HAP-1 (cell line): ENCODE measurements at places on chromosomes 12 and 14.
A peak's percentile ranks its signal among the peaks of the same experiment; 100 is the strongest.

DNA sequence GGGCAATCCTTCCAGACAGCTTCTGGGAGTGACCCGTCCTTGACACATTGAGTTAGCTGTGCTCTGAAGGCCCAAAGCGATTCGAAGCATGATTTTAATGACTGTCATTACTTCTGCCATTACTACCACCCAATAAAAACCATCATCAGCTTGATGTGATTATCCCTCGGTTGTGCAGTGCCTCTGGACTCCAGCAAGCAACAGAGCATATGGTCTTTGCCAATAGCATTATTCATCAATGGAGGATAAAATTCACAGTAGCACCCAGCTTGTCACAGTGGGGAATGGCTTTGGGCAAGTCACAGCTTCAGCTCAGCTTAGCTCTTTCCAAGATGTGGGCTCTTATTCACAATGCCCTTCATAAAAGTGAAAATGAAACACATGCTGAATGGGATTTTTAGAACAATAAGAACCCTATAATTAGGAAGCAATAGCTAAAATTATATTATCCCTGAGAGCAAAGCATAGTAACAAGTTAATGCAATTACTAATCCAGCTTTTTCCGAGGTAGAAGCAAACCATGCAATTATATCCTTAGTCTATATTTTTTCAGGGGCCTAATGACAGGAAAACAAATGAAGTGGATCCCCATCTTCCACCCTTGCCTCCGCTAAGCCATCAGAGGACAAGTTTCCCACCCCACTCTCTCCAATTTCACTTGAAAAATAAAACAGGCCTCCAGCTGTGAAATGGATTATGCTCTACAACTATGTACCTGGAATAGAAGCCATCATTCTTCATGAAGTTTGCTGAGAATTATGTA lies 163.0 kb upstream of the EEA1 start:
- no peak for DNase-seq

- DNase-seq: no peak
These were observed 95.6 kb upstream of the E2F7 start for GRCh38 chr12:77160931-77161330.

- DNase-seq: no peak
These were observed 15.5 kb downstream of the PKP2 start for GRCh38 chr12:32881107-32881506.

DNA sequence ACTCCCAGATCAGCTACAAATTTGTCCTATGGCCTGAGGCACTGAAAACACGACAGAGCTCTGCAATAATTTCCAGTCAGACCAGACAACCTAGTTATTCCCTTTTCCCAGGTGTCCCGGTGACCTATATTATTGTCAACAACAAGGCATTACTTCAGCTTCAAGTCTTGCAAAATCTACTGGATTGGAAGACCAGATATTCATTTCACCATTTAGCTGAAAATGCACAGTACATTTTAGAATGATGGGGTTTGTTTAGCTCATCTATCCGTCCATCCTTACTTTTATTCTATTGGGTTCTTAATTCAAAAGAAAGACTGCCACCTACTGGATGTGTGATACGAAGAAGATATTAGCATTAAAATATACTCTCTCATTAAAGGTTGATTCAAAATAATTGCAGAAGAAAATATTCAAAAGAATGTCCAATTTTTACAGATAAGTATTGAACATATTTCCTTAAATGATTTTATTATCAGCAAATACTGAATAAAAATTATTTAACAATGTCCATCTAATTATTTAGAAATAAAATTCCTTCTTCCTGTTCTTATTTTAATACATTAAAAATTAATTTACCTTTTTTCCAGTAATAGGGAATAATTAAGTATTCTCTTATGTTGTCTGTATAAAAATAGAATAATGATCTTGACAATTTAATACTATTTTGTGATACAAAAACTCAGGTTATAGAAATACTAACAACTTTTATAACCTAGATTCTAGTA lies 244.9 kb upstream of the LRIG3 start:
- peak; percentile 41 for DNase-seq

GRCh38 chr12:94686834-94687628 lies 36.7 kb upstream of the TMCC3 start:
- no peak for DNase-seq

DNA sequence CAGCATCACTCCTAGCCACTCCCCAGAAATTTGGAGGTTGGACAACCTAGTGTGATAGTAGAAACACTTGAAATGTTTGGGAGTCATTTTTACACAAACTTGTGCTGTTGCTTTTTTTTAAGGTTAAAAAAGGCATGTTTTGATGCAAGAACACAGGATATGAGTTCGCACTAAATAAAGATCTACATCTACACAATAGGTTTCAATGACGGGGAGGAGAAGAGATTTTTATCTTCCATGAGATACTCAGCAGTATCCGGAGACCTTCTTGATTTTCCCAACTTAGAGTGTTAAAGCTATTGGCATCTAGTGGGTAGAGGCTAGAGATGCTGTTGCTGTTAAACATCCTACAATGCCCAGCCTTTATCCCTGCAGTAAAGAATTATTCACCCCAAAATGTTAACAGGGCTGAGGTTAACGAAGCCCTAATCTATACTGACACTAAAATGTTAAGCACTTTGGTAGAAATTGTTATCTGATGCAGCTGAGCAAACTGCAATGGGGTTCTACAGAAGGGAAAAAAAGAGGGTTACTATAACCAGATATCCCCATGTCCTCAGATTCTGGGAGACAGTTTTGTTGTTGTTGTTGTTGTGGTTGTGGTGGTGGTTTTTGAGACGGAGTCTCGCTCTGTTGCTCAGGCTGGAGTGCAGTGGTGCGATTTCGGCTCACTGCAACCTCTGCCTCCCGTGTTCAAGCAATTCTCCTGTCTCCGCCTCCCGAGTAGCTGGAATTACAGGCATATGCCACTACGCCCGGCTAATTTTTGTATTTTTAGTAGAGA lies 14.0 kb upstream of the PCNX1 start:
- DNase-seq: no peak

DNA sequence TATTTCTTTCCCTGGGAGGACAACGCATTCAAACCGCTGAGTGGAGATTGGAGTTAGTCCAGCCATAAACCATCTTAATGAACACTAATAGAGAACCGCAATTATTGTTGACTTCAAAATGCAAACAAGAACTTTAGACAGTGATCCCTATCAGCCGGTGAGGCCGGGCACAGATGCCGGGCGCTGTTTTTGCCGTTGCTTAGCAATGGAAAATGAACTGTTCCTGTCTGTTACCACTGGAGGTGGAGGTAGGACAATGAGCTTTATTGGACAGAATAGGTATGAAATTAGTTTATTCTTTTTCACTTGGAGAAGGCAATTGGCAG lies 216.8 kb downstream of the TTC8 start:
- peak; percentile 79 for DNase-seq

- DNase-seq: no peak
These were observed 461.9 kb downstream of the RAD51B start for GRCh38 chr14:68281497-68281896.

GRCh38 chr12:53999559-54000115 lies 324 bp upstream of the HOXC9 start:
- no peak for DNase-seq

DNA sequence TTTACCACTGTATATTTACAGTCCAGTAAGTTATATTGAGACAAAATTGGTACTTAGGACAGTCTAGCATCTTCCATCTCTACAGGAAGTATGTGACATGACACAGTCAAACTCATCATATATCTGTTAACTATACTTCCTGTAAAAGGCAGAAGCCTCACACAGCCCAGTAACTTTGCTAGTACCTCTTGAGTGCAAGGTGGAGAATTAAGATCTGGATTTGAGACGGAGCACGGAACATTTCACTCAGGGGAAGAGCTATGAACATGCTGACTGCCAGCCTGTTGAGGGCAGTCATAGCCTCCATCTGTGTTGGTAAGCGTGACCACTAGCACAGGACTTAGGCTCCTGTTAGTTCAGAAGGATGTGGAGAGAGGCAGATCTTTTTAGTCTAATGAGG lies 333.7 kb upstream of the OR4E1 start:
- DNase-seq: no peak

DNA sequence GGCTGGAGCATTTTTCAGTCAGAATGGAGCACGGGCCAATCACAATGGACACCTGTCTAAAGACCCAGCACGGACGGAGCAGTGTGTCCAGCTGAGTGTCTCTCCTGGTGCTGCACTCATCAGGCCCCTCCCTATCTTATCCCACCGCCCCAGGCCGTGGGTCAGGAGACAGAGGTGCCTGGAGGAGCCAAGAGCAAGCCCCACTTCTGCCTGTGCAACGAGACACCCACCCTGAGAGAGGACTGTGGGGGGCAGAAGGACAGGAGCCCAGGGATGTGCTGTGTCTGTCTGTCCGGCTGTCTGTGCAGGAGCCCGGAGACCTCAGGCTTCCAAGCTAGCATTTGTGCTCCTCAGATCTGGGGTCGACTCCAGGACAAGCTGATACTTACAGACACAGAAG lies 69.6 kb upstream of the SFSWAP start:
- no peak for DNase-seq

- no peak for DNase-seq
These were observed 17.2 kb downstream of the TRPV4 start for GRCh38 chr12:109815757-109816617.

GRCh38 chr12:99201906-99202645 lies 445.5 kb upstream of the GARIN6 start:
- DNase-seq: no peak

GRCh38 chr12:68368327-68368726 lies 36.2 kb upstream of the MDM1 start:
- DNase-seq: no peak

DNA sequence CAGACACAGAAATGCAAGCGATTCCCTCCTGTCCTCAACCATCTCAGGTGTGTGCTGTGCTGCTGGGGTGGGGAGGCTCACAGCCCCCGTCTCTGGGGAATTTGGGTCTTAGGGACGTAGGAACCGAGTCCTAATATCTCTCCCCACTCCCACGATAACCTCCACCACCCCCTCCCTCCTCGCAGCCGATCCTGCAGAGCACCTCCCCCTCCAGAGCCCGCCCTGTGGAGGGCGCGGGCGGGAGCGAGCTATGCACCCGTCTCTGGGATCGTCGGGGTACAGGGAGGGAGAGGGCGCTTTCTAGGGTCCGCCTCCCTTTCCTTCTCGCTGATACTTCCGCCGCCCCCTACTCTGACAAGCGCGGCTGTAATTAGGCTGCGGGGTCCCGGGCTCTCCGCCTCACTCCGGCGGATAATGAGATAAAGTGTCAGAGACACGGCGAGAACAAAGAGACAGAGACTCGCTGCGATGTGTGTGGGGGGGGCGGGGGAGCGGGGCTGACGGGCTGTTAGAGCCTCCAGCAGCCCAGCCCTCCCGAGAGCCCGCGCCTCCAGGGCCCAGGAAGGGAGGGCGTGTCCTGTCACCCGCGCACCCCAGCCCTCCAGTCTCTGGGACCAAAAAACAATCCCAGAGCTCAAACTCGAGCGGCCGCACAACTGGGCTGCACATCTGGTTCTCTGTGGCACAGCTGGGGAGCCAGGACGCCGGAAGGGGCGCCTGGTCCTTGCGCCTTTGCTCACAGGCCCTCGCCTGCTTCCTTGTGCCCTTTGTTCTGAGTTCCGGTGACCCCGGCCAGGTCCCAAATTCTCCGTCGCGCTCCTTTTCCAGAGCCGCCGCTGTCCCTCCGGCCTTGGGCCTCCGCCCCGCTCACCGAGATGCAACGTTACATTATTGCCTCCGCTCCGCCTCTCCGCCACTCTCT lies 8.7 kb downstream of the SHMT2 start:
- DNase-seq: no peak

- no peak for DNase-seq
These were observed 264.2 kb upstream of the AMIGO2 start for GRCh38 chr12:47343684-47344567.
